ENCODE measurements at places on chromosomes 11 and 22.

GRCh38 chr11:69674267-69674885 lies 777 bp downstream of the LTO1 start:
- DNase-seq = no peak

DNA sequence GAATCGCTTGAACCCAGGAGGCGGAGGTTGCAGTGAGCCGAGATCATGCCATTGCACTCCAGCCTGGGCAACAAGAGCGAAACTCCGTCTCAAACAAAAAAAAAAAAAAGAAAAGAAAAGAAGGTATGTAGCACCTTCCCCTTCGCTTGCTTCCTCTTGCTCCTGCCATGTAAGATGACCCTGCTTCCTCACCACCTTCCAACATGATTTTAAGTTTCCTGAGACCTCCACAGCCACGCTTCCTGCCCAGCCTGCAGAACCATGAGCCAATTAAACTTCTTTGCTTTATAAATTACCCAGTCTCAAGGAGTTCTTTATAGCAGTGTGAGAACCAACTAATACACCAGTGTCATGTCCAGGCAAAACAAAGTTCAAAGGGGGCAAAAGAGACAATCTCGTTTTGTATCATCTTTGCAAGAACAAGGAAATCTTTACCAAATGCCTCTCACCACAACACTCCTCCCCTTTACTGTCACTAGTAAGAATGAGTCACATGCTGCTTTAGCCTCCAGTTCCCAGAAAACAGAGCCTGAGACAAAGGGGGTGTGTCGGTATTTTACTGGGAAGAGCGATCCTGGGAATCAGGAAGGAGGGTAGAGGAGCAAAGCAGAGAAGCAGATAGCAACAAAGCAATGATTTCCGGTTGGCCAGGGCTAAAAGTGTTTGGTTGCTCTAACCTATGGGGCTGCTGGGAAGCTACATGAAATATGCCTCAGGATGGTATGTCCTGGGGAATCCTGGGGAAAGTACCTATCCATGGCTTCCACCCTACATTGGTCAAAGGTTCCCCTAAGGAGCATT lies 10.5 kb upstream of the MCHR1 start:
- no peak for DNase-seq

DNA sequence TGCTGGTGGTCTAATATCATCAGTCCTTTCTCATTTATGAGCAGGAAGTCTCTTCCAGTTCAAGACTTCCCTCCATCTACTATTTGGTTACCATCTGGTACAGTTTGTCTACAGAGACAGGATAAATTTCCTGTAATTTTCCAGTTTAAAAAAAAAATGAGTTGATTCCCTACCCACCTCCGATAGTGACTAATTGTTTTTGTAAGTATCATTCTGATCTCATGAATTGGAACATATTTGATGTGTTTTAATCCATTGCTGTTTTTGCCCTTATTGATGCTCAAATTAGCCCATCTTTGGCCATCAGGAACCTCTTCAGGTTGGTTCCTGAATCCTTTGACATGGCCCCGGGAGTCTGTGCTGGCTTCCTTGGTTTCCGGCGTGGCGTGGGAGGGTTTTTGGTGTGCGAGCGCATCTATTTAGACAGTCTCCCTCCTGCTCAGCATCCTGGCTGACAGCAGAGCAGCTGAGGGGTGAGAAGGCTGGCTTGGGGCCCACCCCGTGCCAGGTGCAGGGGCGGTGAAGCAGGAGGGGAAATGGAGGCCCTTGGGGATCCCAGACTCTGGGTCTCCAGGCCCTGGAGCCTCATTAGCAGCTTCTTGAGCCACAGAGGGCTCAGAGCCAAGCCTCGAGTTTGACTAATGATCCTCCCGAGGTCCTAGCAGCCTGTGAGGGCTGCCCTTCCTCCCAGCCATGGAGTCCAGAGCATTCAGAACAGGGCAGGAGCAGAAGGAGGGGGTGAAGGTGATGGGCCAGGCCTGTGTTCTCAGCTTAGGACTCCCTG lies 6.8 kb downstream of the OMP start:
- DNase-seq = no peak

DNA sequence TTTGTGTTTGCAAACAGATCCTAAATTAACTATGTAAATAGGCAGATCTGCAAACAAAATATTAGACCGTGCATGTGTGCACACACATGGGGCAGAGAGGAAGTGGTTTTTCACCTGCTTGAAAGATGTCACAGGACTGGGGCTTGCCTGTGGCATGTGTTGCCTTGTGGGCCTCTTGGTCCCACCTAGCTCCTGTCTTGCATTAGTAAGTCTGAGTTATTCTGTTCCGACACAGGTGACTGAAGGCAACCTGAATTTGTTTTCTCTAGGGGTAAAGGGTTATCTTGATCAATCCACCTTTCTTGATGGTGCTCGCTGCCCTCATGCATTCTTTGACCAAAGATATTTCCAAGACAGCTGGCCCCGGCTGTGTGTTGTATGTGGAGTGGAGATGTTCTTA lies 667.5 kb downstream of the NTM start:
- DNase-seq = no peak

GRCh38 chr11:121670805-121671282 lies 218.1 kb upstream of the SORL1-AS1 start:
- DNase-seq = no peak

GRCh38 chr22:45974498-45974897 lies 2.5 kb downstream of the WNT7B start:
- DNase-seq = no peak

- DNase-seq = no peak
Observed at GRCh38 chr11:61071913-61072312, 30.4 kb upstream of the CD5 start.

GRCh38 chr11:46698597-46698996 lies 1.8 kb downstream of the ARHGAP1 start:
- no peak for DNase-seq

DNA sequence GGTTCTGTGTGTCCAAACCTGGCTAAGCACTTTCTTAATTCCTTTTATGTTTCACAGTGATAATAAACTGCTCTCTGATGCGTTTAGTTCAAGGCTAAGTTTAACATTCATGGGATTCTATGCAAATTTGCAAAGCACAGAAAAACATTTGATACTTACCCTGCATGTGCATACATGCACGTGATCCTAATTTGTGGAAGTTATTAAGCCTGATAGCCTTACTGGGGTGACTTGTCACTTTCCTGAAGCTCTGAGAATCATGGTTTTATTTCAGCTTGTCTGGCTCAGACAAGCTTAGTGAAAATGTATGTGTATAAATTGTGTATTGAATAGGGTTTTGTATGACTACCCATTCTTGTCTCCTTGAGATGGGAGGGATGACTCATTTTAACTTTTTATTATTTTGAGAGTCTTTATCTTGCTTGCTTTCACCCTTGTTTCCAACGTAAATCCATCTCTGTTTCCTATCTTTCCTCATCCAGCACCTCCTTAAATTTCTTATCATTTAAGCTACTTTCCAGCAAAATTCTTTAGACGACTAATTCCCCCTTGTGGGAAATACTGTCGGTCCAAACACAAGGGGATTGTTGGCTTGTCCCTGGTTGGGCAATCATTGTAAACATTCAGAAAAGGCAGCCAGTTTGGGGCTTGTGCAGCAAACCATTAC lies 167.1 kb downstream of the C11orf91 start:
- DNase-seq = no peak

DNA sequence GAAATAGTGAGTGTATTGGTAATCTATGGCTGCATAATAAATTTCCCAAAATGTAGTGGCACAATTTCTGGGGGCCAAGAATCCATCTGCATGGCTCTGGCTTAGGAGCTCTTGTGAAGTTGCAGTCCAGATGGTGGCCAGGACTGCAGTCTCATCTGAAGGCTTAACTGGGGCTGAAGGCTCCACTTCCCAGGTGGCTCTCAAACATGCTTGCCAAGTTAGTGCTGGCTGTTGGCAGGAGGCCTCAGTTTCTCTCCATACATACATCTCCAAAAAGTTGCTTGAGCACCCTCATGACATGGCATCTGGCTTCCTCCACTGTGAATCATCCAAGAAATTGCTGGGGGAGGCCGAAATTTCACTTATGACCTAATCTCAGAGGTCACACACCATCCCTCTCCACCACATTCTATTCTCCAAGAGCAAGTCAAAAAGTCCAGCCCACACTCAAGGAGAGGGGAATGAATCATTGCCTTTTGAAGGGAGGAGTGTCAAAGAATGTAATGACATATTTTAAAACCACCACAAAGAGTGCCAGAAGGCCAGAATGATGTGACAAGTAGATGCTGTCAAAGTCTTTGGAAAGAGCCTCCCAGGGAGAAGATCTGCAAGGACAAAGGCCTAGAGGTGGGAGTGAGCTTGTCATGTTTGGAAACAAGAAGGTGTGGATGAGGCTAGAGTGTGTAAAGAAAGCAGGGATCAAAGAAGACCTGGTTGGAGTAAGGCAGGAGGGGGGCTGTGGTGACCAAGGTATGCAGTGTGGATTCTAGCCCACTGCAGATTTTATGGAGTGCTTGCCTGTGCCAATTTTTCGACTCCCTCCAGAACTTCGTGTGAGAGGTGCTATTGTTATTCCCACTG lies 566.2 kb downstream of the MIAT start:
- no peak for DNase-seq

GRCh38 chr11:45062974-45063635 lies 83.3 kb upstream of the PRDM11 start:
- DNase-seq = no peak
